ENCODE measurements at places on chromosomes 12 and 14. TPM values are rescaled to one million over a fixed set of nuclear protein-coding genes. Genes with fewer than 3 reads are reported as not detected.
A peak's percentile ranks its signal among the peaks of the same experiment; 100 is the strongest.

Gene CDC42BPB
- total RNA-seq, result 68.9 TPM

Gene MYF6
- total RNA-seq, result not detected

Gene LRRC10
- 39.2 TPM for total RNA-seq

Gene KRR1
- total RNA-seq, result 31.1 TPM

Gene FGD4
- 17.4 TPM for total RNA-seq

Gene RNASE7
- total RNA-seq, result not detected

Gene TMEM132C
- total RNA-seq, result 2.6 TPM

Gene MYO1H
- 0.16 TPM for total RNA-seq

Gene ABCC9
- total RNA-seq, result 78.1 TPM

Gene ASB2
- 294 TPM for total RNA-seq

Gene HNF1A
- not detected for total RNA-seq

Gene ALDH1L2
- total RNA-seq, result 2.7 TPM

Gene ADAMTS20
- total RNA-seq, result not detected

- peak; percentile 59 for DNase-seq
Observed at GRCh38 chr14:70698288-70698687, 56.6 kb downstream of the TTC9 start.

- no peak for DNase-seq
Observed at GRCh38 chr12:108063192-108063591, 65.9 kb upstream of the WSCD2 start.

DNA sequence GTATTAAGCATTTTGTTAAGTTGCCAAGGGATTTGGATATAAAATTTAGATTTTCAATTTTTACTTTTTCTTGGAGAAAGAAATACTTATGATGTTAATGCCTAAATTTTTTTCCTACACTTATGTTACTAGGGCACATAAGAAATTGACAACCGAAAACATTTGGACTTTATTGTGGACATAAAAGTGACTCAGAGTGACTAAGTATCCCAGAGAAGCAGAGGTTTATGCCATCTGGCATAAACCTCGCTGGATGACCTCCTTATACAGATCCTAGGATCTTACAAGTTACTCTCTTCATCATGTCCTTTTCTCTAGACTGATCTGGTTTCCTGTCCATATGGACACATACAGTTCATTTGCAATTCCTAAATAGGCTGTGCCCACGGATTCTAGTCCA is 89.8 kb downstream of the RERG start:
- no peak for DNase-seq

DNA sequence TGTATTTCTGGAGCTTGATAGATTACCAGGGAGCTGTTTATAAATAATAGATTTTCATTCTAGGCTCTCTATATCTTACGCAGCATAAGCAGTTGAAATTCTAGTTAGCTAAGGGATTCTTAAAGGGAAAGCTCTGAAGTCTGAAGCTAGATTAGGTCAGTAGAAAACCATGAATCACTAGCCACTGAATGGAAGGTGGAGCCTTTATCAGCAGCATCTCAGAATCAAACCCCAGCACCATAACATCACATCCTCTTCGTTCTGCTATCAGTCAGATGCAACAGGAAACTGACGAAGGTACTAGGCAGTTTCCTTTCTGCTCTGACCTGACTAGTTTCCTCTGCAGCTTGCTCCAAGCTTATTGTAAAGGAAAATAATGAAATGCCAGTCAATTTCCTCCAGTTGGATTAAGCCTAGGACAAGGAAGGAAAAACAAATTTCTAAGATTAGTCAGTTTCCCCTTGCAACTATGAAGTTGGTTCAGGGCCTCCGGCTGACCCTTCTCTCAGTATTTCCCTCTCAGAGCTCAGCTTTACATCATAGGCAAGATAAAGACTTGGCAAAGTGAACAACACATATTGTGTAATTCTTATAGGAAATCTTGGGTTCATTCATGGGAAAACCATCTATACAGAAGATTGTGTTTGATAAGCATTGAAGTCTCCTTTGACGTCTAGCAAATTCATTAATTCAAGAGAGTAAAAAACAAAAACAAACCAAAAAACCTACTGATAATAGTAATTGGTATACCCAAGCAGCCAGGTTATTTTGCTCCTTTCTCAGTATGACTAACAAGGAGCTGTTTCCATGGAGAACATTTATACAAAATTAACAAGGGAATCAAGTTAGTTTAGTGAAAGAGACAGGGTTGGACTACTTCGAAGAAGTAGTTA is 43.4 kb upstream of the CFAP54 start:
- no peak for DNase-seq

- DNase-seq, result no peak
Observed at GRCh38 chr14:99675382-99675835, 8.7 kb upstream of the CYP46A1 start.

DNA sequence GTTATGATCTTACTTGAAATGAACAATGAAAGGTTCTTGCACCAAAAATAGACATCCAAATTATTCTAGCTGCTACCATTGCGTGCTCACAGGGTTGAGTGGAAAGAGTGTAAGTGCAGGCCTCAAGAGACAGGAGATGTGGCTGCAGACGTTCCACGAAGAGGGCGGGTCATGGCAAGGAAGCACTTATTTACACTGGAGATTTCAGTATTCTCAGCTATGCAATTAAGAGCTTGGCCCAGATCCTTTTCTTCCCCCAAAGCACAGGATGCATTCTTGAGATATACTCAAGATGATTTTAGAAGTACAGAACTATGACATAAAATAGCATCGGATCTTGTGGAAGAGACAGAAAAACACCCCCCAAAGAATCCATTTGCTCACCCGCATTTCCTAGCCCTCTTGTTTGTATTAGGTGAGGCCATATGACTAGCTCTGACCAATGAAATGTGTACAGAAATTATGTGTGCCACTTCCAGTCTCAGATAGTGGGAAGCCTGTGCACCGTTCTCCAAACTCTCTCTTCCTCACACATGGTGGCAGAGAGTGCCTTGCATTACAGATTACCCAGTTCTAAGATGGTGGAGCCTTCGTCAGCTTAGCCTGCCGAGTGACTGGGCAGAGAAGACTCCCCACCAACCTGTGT is 261.4 kb downstream of the TTC8 start:
- DNase-seq, result no peak

DNA sequence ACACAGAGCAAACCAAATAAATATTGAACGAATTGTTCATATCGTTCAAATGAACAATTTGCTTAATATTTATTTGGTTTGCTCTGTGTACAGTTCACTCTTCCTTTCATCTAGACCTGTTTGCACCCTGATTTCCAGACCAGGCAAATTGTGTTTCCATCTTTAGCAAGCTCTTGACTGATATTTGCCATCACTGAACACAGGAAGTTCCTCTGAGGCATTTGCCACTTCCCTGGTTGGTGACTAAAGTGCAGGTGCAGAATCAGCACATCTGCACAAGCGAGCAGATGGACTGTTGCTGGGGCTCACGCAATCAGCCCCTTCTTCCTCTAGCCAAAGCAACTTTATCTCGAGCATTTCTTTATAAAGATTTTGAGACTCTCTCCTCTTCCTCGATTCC is 112.9 kb downstream of the DAAM1 start:
- no peak for DNase-seq

DNA sequence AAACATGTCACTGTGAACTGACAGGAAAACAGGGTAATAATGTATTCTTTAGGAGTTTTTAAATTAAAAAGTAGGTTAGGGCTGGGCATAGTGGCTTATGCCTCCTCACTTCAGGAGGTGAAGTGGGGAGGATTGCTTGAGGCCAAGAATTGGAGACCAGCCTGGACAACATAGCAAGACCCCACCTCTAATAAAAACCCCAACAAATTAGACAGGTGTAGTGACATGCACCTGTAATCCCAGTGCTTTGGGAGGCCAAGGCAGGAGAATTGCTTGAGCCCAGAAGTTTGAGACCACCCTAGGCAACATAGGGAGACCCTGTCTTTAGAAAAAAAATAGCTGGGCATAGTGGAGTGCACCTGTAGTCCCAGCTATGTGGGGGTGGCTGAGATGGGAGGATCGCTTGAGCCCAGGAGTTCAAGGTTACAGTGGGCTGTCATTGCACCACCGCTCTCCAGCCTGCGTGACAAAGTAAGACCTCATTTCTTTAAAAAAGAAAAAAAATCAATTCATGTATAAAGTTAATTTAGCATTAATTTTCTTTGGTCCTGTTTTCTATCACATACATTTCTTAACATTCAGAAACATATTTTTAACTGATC is 20.4 kb downstream of the FBXO34 start:
- no peak for DNase-seq

DNA sequence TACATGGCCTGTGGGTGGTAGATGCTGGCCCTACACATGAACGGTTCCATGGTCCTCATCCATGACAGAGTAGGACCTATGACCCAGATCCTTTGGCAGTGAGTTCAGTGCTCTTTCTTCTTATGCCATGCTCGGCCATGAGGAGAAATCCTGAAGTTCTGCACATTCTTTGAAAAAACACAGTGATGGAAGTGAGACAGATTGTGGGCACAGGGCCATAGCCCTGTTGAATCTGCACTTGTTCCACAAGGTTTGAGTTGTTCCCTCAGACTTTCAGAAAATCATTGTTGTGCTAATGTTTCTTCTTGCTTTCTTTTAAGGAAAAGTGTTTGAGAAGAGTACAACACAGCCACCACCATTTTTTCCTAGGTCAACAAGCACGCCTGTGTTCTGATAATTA is 180.0 kb downstream of the C12orf75 start:
- no peak for DNase-seq

- DNase-seq, result no peak
Observed at GRCh38 chr12:6084261-6084968, 40.1 kb downstream of the VWF start.

DNA sequence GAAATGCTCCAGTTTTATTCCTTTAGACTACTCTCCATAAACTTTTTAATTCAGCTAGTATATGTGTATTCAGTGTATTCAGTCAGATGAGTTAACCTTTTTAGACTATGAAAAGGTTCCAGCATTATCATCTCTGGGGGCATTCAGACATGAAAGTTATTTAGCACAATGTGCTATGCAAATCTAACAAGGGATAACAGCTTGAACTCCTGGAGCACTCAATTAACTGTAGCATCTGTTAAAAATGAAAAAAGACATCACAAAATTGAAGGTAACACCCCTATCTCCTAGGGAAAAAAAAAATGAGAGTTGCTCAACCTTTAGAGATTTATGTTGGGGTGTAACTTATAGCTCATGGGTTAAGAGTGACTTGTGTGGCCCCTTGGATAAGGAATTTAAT is 211.5 kb downstream of the PHLDA1 start:
- DNase-seq, result no peak

DNA sequence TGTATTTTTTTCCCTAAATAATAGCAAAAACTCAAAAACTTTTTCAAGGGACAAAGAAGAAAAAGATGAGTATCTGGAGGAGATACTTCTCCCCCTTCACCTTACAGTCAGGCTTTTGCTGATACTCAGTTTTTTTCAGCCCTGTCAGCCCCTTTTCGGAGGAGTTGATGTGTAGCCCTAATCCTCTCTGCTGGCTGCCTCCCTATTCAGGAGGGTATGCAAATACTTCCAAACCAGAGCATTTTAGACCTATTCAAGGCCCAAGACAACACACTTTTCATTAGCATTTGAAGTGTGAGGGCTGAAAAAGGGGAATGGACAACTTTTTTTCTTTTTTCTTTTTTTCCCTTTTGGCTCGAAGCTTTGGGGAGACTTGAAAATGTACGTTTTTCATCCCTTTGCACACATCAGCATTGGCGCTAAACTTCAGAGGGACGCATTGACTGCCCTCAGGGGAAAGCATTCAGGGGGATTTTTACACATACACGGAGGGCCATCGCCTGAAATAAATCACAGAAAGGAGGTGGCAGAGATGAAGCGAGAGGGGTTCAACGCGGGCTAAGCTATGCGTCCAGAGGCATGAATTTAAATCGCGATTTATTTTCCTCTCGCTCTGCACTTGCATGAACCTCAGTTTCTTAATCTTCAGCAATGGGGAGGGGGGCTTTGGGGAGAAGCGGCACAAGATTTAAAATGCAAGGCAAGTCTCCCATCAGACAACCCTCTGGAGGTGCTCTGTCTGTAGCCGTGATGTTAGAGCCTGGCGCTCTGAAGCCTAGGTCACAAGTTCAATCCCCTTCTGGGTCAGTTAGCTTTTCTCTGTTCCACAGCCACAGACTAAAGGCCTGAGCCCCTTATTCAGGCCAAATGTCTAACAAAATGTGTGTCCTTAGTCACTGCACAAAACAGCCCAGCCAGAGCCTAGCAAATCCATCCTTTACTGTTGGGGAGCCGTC is 86.3 kb downstream of the ASCL1 start:
- no peak for DNase-seq

GRCh38 chr14:68495101-68496039 is 297.5 kb downstream of the ZFP36L1 start:
- DNase-seq, result no peak

DNA sequence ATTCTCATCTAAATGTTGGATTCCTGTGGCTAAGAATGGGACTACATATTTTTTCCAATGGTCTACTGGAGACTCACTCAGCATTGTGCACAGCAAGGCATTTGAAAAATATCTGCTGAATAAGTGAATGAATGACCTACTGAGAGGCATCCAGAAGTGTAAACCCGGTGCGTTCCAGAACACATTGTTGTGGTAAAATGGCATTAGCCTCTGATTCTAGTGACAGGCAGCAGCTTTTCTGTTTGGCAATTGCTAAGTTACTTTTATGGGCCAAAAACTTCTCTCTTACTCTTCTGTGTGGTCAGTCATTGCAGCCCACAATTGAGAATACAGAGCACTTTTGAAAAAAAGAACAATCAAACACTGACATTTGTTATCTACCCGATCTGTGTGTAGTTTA is 36.5 kb downstream of the WIF1 start:
- no peak for DNase-seq

DNA sequence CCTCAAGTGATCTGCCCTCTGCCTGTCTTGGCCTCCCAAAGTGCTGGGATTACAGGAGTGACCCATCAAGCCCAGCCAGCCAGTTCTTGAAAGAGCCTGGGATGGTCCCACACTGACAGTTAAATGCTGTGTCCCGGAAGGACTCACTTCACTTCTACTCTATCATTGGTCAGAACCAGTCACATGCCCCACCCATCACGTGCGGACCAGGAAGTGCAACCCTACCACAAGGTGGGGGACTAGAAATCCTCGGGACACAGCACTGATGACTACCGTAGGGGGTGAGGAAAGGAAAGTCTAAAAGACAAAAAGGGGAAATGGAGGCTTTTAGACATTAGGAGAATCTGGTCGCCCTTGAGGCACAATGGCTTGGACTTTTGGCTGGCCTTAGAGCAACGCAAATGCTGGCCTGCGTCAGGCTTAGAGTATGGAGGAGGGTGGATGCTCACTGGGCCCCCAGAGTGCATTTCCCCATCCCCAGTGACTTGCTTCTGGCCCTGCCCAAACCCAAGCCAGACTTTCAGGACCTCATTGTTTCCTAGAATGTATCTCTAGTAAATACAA is 207.7 kb downstream of the TTC8 start:
- DNase-seq, result no peak

DNA sequence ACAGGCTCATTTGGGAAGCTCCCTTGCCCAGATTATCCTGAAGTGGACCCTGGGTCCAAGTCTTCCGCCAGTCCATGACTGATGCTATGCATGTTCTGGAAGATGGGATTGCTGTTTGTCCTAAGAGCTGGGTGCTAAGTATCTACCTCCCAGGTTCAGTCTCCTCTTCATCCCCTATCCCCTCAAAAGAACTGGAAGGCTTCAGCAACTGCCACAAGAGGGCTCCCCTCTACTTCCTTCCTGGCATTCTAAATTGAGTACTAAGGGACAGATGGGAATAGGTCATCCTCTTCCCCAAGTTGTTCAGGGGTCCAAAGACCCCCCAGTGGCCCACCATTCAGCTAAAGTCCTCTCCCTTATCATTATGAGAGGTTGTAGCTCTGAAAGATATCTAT is 9.0 kb upstream of the FKBP11 start:
- no peak for DNase-seq

GRCh38 chr12:94202245-94203180 is 54.1 kb downstream of the PLXNC1 start:
- no peak for DNase-seq

All from Right ventricle myocardium inferior (tissue), 1 donor.